SK-N-DZ (cell line): ENCODE measurements at places on chromosomes 1 and 21.

DNA sequence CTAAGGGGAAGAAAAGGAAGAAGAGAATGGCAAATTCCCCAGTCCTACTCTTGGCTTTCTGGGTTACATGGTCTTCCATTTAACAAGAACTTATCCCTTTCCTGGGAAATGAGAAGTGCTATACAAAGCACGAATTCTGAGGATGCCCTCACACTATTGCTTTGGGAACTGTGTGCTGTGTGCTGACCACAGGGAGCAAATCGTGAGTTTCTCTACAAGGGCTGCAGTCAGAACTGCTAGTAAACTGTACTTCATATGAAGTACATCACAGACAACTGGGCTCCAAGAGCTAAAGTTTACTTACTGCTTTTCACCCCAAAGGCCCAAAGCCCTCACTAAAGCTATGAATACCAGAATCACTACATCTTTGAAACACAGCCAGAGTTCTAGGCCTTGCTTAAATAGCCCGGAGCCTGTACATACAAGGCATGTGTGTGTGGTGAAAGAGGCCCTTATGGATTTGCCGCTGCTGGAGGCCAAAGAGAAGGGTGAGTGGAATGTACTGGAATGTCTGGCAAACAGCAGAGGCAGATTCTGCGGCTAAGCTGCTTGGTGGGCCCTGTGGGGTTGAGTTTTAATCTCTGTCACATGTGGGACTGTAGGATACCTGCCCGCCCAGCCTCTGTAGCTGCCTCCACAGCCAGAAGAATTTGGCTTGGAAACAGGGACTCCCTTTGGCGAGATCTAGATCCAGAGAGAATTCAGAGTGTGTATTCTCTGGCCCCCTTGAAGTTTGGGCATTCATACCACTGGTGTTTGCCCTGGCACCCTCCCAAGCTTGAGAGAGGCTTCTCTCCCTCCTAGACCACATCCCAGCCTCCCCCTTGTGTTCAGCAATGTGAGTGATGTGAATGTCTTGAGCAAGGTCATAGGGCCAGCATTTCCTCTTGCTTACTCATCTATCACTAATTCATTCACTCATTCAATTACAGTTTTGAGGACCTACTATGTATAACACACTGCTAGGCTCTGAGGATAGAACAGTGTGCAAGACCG lies 21.9 kb upstream of the TRIM67 start:
- DNase-seq, result no peak

GRCh38 chr1:211484755-211485479 lies 7.0 kb downstream of the RD3 start:
- DNase-seq, result no peak

DNA sequence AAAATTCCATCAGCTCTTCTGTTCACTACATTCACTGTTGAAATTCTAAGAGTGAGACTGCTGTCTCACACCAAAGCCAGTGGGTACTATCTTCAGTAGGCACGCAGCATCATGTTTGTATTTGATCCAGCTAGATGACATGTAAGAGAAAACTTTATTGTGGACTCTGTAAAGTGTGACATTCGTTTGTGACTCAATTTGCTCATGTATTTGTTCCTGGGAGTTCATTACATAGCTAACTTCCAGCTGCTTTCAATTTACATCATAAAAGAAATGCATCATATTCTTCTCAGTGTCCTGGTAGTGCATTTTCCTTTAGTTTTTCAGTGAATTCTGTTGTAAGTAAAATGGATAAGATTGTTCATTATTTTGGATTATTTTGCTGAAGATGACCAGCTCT lies 31.4 kb downstream of the CTH start:
- no peak for DNase-seq

DNA sequence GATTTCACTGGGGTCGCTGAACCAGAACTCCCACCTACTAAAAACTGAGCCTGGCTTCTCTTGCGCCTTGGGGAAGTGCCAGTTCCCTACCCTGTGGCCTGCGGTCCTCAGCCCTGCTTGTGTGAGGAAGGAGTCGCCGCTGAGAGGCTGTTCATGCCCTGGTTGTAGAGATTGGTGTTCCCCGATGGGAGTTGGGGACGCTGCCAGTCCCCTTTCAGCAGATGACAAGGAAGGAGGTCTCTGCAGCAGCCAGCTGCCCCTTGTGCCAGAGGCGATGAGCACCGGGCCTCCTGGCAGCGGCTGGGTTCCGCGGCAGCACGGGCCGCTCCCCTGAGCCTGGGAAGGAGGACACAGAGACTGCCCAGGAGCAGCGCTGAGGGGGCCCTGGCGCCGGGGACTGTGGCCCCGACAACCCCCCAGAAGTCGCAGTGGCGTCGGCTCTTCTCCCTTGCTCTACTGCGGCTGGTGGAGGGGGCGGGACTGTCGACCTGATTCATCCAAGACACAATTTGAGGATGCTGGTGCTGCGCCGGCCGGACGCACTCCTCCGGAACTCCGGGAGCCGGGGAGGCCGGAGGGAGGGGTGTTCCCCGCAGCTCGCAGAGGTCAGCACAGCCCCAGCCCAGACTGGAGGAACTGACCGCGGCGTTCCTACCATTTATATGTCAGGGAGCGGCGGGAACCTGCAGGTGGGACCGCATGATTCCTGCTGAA lies 12.0 kb upstream of the ADORA3 start:
- DNase-seq, result no peak

GRCh38 chr1:206793620-206794019 lies 21.3 kb upstream of the IL10 start:
- no peak for DNase-seq

DNA sequence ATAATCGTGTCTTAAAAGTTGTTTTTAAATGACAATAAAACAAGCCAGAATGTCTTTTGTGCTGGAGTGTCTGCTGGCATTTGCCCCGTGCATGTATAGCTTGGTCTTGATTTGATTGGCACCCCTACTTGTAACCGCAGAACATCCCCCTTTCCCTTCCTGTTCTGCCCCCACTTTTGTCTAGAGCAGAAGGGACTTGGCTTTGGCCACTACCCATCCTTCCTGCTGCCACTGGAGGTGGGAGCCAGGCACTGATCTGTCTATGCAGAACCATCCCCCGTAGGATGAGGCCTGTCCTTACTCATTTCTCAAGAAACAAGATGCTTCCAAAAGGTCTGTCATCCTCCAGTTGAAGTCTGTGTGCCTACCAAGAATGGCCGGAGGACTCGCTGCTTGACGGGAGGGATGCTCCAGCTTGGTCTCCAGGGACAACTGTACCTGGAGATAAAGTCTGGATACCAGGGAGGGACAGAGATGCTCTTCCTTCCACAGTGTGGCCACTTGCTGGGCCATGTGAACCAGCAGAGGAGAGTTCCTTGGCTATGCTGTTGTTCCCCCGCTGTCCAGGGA lies 1.1 kb upstream of the SLC27A3 start:
- no peak for DNase-seq

GRCh38 chr1:223363856-223364684 lies at the start of gene SUSD4:
Gene SUSD4, minus strand, starts transcription at chr1:223364176. Its CDS starts 751 bp downstream, at chr1:223363425.
- peak; percentile 44 for DNase-seq

GRCh38 chr1:173870252-173871075 lies 2.3 kb downstream of the ZBTB37 start:
- DNase-seq, result no peak

- no peak for DNase-seq
Measured at GRCh38 chr1:47624531-47624930, 186.7 kb downstream of the FOXD2 start.

- DNase-seq, result no peak
Measured at GRCh38 chr21:14382486-14382834, 486 bp downstream of the HSPA13 start.

GRCh38 chr21:28791595-28792282 lies 200.9 kb downstream of the LTN1 start:
- DNase-seq, result no peak

DNA sequence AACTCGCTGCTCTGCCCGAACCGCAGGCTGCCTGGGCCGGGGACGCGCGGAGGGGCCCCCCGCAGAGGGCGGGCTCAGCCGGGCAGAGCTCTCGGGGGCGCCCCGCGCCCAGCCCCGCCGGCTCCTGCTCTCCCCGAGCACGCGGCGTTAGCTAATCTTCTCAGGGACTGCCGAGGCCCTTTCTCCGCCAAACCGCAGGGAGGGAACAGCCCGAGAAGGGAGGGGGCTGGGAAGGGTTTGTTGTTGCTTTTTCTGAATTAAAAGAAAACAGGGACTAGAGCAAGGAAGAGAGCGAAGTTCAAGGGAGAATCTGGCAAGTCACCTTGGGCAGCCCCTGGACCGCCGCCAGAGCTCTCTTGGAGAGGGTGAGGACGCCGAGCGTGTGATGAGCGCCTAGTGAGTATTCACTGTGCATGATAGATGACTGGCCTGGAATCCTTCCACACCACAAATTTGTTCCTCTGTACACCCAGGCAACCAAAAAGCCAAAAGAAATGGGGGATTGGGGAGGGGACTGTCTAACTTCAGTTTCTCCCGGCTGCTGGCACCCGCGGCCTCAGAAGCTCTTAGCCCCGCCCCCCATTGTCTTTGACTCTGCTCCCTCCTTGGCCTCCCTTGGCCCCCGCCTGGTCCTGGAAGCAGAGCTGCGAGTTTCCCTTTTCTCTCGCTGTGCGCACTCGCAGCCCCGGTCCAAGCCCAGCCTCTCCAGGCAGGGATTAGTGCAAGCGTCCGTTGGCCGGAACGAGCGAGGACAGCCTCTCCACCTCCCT lies 19.7 kb upstream of the LMX1A start:
- DNase-seq, result no peak

DNA sequence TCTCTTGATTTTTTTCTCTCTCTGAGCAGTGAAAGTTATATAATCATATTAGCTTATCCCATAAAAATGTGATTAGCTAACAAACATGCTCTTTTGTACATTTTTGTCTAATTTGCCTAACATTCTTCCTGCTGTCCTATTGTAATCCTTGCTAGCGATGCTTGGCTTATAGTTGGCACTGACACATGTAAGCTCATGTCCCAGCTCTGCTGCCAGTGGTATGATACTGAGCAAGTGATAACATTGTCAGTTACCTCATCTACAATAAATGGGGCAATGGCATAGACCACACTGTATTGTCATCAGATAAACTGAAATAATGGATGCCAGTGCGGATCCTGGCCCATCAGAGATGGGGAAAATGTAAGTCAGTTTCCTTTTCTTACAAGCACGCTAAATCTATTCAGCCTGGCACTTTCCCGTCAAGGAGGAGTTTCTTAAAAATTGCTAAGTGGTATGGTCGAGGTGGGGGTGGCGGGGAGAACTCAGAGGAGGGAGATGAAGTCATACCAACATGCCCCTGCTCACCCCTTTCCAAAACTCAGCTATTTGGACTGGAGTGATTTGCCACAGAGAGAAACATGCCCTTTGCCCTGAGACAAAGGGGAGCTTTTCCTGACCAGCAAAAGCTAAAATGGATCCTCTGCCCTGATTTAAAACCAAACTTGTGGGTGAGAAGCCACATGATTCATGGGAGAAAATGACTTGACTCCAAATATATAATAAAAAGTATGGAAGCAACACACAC lies 1.3 kb downstream of the FYB2 start:
- DNase-seq, result no peak

GRCh38 chr1:99680270-99680669 lies 34.4 kb downstream of the PALMD start:
- no peak for DNase-seq

DNA sequence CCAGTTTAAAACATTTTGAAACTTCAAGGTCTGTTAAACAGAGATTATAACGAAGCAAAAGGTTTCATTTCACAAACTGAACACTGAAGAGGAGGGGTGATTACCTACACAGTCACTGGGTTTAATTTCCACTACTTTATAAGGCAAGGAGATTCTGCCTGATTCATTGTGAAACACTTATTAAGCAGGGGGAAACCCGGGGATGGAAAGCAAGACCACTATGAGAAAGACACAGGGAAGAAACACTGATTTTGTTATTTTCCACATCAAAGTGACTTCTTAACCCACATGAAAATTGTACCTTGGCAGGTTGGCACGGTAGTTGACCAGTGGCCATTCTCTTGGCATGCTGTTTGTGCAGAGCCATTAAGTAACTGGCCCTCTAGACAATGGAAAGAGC lies 8.1 kb upstream of the F5 start:
- DNase-seq, result no peak

DNA sequence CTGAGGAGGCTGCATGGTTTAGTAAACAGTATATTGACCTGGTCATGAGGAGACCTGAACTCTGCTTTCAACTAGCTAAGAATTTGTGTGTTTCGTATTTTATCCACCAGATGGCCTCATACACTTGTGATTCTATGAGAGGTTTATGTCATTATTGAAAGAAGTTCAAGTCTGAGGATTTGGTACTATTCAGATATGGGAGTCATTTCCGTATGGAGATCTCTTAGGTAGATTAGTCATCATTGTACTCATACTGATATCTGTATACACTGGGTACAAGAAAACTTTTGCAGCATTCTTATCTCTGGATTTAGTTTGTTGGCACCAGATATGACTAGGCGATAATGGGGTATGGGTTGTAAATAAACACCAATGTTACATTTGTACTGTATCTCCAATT lies 26.6 kb downstream of the ATF6 start:
- DNase-seq, result peak; percentile 56

DNA sequence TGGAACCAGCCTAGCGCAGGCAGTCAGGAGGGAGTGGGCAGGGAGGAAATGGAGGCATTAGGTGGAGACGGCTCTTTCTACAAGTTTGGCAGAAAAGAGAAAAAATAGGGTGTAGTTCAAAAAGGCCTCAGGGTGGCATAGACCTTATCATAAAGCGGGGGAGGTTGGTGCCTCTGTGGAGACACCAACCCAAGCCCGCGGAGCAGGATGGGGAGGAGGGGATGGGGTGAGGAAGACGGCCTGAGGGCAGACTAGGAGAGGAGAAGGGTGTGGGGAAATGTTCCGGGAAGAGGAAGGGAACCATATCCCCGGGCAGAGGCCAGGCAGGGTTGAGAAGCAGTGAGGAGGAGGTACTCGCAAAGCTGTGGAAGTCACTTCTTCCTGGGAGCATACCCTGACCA lies 17.4 kb upstream of the SHE start:
- no peak for DNase-seq

- no peak for DNase-seq
Measured at GRCh38 chr1:201096977-201097856, 15.0 kb downstream of the CACNA1S start.

DNA sequence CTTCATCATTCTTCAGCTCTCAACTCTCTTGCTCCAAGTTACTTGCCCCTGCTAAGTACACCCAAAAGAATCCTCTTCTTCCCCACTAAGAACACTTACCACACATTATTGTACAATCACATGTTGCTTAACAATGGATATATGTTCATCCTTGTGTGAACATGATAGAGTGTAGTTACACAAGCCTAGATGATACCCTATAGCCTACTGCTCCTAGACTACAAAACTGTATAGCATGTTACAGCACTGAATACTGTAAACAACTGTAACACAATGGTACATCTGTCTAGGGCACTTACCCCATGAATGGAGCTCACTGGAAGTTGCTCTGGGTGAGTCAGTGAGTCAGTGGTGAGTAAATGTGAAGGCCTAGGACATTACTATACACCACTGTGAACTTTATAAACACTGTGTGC lies 77.4 kb downstream of the RERE start:
- no peak for DNase-seq

- DNase-seq, result no peak
Measured at GRCh38 chr1:114149211-114149610, 4.5 kb downstream of the SYT6 start.

- no peak for DNase-seq
Measured at GRCh38 chr1:3026581-3027391, 5.5 kb downstream of the ACTRT2 start.

GRCh38 chr1:151047925-151048644 lies 534 bp downstream of the C1orf56 start:
- DNase-seq, result peak; percentile 86

- DNase-seq, result peak; percentile 25
Measured at GRCh38 chr1:201385299-201385891, 7.9 kb upstream of the TNNT2 start.

GRCh38 chr21:31682620-31683019 lies 23.1 kb downstream of the SOD1 start:
- no peak for DNase-seq

- DNase-seq, result no peak
Measured at GRCh38 chr1:11024874-11025203, 12.4 kb downstream of the TARDBP start.
